ENCODE measurements at places on chromosomes 6 and 20.

- no peak for DNase-seq
Measured at GRCh38 chr6:70221025-70221714, 81.7 kb downstream of the COL9A1 start.

- no peak for DNase-seq
Measured at GRCh38 chr20:58416057-58416456, 27.0 kb downstream of the VAPB start.

- no peak for DNase-seq
Measured at GRCh38 chr6:130516604-130517003, 150.8 kb downstream of the TMEM200A start.

GRCh38 chr6:107064579-107065065 is 36.6 kb downstream of the MTRES1 start:
- peak; percentile 31 for DNase-seq
